ENCODE measurements at places on chromosomes 4 and X.

DNA sequence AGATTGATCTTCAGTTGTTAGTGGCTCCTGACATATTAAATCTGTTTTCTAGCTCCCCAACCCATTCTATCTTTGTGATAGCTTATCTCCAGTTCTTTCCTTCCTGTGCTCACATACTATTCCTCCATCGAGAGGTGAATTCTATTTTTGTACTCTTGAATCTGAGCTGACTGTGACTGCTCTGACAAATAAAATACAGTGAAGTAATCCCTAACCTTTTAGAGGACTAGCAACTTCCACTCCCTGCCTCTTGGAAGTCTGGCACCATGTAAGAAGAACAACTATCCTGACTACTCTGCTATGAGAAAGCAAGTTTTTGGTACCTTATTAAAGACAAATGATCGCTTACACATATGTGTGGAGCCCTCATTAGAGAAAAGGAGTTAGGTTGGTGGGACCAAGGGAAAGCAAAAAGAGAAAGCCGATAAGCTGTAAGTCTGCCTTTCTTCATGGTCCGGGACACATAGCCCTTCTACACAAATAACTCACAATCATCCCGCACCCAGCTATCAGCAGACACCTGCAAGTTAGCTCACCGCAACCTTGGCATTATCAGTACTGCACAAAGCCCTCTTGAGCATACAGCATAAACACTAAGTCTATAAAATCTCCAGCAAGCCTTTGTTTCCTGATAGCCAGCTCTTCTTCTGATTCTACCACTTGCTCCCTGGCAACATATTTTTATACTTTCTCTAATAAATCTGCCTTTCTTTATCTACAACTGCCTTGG, 13.5 kb upstream of the PPM1K start:
- no peak for DNase-seq

DNA sequence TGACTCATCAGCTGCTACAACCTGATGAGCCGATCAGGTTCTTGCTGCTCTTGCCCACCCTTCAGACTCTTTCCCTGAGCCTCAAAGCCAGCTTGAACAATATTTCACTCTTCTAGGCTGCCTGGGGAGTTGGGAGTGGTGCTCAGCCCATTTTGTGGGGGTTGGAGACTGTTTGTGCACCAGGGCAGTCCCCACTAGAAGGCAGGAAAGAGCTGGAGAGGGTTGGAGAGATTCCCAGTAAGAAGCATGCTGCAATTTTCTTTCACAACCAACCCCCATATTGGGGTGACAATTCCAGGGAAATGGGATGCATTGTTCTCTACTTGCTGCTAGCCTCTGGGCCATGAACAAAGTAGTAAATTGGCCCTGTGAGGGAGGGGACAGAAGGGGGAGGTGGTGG, 44.1 kb downstream of the SLC16A2 start:
- DNase-seq, result no peak

DNA sequence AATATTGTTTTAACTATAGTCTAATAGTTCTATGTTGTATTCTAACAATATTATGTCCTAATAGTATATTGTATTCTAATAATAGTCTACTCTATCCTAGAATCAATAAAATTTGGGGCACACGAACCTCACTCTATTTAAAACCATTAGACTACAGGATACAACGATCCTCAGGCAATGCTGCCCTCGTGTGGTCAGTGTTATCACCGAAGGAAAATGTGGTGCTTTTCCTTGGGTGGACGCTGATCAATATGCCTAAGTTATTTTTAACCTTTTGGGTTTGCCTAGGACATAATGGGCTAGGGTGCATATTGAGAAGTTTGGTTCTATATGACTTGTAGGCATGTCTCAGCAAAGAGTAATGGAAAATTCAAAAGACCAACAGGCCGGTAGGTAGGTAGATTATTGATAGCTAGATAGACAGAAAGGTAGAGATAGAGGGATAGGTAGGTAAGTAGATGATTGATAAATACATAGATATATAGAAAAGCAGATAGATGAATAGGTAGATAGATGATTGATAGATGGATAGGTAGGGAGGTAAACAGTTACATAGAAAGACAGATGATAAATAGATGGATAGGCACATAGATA, 75.1 kb downstream of the PRKX start:
- DNase-seq, result peak; percentile 38

GRCh38 chr4:10690185-10690907, 5.8 kb upstream of the CLNK start:
- no peak for DNase-seq

DNA sequence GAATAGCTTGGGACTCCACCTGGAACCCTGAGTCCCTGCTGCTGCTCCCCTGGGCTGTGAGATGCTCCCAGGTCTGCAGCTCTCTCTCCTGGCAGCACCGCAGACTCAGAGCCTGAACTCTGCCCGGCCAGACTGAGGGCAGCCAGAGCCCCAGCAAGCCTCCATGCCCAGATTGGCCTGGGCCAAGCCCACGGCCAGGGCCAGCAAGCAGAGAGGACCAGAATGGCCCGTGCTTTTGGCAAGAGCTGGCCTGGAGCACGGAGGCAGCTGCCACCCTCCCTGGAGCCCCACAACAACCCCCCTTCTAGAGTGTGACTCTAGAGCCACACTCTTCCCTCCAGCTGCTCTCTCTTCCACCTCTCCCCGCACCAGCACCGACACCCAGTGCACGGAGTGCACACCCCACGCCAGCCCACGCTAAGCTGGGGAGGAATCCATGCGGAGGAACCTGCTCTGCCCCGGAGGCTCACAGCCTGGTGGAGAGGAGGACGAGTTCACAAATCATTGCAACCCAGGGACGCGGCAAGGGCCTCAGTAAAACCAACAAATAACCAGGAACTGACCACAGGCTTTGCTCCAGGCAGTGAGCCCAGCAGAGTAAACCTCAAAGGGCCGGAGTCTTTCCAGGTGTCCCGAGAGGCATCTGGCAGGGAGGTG, 110.3 kb downstream of the HMX1 start:
- peak; percentile 49 for DNase-seq

DNA sequence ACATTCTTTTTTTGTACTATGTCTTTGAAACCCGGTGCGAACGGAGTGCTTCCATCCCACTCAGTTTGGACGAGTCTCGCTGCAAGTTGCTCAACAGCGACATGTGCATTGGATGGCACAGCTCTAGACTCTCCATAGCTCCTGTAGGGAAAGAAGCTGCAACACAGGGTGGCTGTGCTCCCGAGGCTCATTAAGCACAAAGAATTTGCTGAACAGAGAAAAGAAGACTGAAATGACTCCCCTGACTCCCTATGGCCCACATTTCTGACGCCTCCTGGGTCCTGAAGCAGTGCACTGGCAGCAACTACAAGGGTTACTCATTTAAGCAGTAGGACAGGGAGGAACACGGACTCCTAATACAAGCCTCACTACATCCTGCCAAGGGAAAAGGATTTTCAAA, 127.4 kb downstream of the SH3RF1 start:
- peak; percentile 91 for DNase-seq

GRCh38 chr4:147006229-147006628, 60.6 kb upstream of the TTC29 start:
- no peak for DNase-seq

GRCh38 chrX:133391111-133391510, 24.2 kb downstream of the GPC4 start:
- no peak for DNase-seq

DNA sequence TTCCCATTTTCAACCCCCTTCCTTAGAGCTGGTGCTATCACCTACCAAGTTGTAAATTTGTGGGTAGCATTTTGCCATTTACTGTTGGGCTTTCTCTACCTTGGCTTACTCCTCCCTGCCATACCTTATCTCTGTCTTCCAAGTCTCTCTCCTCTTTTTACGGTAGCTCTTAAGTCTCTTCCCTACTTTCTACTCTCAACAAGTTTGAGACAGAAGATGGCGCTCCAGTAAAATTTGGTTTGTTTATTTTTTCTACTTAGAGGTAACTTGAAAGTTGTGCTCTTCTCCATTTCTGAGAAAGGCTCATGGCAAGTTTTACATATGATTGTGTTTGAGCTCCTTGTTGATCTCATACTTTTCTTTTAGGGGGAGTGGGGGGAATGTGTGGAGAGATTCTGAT, 1508.1 kb downstream of the TECRL start:
- no peak for DNase-seq

Data from kidney (tissue), 22 donors.